ENCODE measurements at places on chromosomes 11 and 22. TPM values are rescaled to one million over a fixed set of nuclear protein-coding genes. Genes with fewer than 3 reads are reported as not detected.

GRCh38 chr22:33459137-33459536 is 401.0 kb upstream of the SYN3 start:
- DNase-seq: no peak

DNA sequence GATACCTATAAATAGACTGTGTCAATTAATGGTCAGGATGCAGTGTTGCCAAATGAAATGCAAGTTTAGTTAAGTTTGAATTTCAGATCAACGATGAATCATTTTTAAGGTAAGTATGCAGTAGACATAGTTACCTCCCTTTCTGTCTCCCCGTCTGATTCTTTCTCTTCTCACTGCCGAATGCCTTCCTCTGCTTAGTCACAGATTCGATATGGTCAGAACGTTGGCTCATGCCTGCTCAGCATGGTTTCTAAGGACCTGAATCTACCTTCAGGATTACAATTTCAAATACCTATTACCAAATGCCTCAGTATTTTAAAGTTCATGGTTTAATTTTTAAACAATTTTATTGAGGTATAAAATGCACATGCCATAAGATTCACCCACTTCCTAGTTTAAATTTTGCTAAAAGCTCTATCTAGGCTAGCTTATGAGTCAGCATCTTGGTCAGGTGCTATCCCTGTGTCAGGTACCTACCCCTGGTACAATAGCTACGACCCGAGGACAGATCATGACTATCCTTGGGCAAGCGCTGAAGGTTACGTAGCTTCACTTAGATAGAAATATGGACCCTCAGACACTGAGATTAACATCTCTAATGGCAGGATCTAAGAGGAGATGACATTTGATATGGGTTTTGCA is 78.2 kb upstream of the SPON1 start:
- DNase-seq: no peak

- no peak for DNase-seq
Measured at GRCh38 chr11:57566905-57567514, 462 bp downstream of the UBE2L6 start.

GRCh38 chr11:129391360-129391759 is 15.7 kb downstream of the BARX2 start:
- no peak for DNase-seq

The SLC17A6 gene
- 1.6 TPM for total RNA-seq

GRCh38 chr22:27152883-27153282 is 495.5 kb downstream of the MIAT start:
- DNase-seq: no peak

DNA sequence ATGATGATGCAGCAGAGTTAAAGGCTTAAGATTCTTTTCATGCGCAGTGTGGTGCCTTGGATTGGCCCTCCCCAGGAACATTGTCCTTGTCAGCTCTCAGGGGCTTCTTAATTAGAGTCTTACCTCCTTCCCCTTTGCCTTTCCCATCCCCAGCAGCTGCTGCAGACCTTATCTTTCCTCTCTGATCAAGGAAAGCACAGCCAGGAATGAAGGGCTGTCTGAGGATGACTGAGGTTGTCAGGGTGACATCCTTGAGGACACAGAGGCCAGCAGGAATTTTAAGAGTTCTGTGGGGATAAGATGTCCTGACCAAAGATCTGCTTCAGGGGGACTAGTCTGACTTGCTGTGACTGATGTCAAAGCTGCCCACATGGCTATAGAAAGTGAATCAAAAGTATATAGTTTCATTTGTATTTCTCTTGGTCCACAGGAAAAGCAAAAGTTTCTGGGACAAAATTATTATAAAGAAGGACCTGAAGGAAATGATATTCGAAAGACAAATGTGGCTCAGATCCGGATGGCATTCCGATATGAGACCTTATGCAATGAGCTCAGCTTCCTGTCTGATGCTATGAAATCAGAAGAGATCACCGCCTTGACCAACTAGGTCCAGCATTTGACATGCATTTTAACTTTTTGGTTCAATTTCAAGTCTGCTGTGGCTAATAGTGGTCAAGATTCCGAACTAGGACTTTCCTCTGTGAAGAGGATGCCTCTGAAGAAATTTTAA is 35.5 kb downstream of the RNF141 start:
- no peak for DNase-seq

The SMC1B gene
- not detected for total RNA-seq

DNA sequence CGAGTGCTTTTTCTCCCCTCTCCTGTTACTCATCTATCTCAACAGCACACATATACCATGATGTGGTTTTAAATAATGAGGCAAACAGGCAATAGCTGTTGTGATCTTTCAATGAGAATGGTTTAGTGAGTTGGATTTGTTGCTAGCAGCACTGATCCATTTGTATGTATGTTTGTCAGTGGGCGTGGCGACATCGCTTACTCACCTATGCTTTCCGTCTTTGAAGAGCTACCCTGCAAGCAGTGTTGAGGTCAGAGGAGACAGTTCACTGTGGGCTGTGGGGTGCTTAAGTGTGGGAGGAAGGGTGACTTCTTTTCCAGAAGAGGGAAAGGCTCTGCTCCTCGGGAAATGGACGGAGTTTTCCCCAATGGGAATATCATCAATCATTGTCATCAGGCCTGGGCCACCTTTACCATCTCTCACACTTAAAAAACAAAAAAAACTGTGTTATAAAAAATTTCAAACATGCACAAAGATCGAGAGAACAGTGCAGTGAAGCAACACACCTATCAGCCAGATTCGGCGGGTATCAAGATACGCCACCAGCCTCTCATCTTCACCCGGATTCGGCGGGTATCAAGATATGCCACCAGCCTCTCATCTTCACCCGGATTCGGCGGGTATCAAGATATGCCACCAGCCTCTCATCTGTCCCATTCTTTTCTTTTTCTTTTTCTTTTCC is 83.8 kb downstream of the TBC1D22A start:
- DNase-seq: no peak

- peak; percentile 95 for DNase-seq
Measured at GRCh38 chr11:64269540-64270220, 14.8 kb downstream of the BAD start.

Measured in H1 (cell line).